Natural killer cell treated with Interleukin-12 subunit alpha and Interleukin-12 subunit beta and Interleukin-15 and Interleukin-18, amount 100 ng/mL, for 72 hours (primary cell): ENCODE measurements at places on chromosomes 16 and 17.
A peak's percentile ranks its signal among the peaks of the same experiment; 100 is the strongest.

DNA sequence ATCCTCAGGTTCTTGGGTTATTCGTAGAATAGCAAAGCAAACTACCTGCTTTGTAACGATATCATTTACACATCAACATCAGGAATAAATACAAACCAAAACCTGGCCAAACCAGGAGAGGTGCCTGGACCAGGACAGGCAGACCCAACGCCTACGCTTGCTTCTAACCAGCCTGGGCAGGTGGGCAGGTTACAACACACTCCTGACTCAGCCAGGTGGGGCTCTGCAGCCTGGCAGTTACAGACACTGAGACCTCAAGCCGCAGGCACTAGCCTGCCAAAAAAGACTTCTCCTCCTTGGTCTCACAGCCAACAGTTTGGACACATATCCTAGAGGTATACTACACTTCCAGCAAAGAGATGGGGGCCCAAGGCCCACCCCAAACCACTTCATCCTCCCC is 14.0 kb downstream of the ANKRD11 start:
- no peak for DNase-seq
- H3K27ac ChIP-seq: peak overlapping the region; percentile 73
- H3K36me3 ChIP-seq: no peaks in the 10 kb centered on the region
- H3K27me3 ChIP-seq: no peaks in the 10 kb centered on the region

GRCh38 chr17:17073030-17073564 is 30.8 kb downstream of the MPRIP start:
- peaks cover 52% of the 10 kb centered on the region for H3K4me1 ChIP-seq
- no peak overlapping the region for H3K27ac ChIP-seq
- no peaks in the 10 kb centered on the region for H3K27me3 ChIP-seq
- no peak for DNase-seq

DNA sequence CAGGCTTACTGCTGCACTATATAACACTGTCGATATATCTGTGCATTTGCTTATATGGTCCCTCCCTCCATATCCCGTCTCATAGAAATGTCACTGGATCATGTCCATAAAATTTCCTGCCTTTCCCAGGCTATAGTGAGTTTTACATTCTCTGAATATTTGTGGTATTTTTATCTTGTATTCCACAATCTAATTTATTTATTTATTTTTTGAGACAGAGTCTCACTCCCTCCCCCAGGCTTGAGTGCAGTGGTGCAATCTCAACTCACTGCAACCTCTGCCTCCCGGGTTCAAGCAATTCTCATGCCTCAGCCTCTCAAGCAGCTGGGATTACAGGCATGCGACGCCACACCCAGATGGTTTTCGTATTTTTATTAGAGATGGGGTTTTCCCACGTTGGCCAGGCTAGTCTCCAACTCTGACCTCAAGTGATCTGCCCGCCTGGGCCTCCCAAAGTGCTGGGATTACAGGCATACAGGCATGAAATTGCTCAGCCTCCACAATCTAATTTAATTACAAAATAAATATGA is 12.9 kb downstream of the TRIM37 start:
- H3K4me3 ChIP-seq: no peak overlapping the region
- no peak for DNase-seq
- H3K27ac ChIP-seq: no peak overlapping the region

DNA sequence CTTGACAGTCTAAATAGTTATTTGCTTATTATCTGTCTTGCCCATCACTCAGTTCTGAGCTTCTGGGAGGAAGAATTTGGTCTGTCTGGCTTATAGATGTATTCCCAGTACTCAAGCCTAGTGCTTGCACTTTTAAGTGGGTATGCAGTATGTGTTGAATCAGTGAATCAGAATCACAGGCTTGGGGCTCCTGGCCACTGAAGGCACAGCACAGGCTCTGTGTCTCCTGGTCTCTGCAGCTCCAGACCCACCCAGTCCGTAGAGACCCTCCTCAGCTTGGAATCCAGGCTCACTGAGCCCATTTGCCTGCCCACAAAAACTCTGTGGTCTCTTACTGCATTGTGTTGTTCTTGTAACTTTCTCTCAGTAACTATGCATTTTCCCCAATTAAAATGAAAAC is 19.3 kb upstream of the CFAP20 start:
- H3K27me3 ChIP-seq: no peaks in the 10 kb centered on the region
- H3K27ac ChIP-seq: no peak overlapping the region
- peaks cover 5% of the 10 kb centered on the region for H3K4me1 ChIP-seq
- no peak for DNase-seq
- peaks cover 6% of the 10 kb centered on the region for H3K36me3 ChIP-seq

DNA sequence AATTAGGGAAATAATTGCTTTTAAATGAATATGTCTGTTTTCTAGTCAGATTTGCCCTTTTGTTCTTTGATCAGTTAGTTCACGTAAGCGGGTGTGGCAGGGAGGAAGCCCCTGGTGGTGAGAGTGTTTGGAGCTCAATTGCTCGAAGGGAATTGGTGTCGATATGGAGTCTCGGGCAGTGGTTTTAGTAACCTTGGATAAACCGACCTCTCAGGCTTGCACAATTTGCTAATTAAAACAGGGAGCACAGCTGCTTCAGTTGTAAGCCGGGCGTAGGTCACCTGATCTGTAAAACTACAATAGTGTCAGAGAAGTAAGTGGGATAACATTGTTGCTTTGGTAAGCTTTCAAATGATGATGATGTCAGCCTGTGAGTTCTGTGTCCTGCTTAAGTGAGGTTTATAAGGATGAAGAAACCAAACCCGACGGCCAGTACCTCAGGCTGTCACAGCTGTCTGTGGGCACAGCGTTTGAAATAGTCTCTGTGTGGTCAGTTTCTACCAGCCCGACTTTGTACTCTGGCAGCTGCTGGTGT is 2.9 kb downstream of the ZNF750 start:
- H3K4me3 ChIP-seq: no peak overlapping the region
- no peaks in the 10 kb centered on the region for H3K36me3 ChIP-seq
- H3K27me3 ChIP-seq: no peaks in the 10 kb centered on the region
- no peak overlapping the region for H3K27ac ChIP-seq
- H3K4me1 ChIP-seq: peaks cover 17% of the 10 kb centered on the region
- no peak for DNase-seq

- DNase-seq: no peak
- H3K4me3 ChIP-seq: no peak overlapping the region
- no peaks in the 10 kb centered on the region for H3K27me3 ChIP-seq
- H3K4me1 ChIP-seq: no peaks in the 10 kb centered on the region
- no peak overlapping the region for H3K27ac ChIP-seq
Observed at GRCh38 chr16:1481906-1482835, 6.6 kb downstream of the PTX4 start.

DNA sequence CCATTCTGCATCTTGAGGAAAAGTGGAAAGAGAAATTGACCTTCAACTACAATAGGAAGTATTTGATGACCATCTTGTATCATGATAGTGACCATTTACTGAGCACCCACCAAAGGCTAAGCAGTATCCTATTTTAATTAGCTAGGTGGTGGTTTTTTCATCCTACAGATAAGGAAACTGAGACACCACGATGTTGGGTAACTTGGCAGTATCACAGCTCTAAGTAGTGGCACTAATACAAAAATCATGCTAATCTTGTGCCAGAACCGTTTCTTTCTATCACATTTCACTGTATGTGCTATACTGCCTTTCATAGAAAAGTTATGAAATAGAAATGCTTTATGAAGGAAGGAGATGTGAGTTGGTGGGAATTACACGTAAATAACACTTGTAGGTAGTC is 2.3 kb downstream of the EVI2B start:
- H3K4me3 ChIP-seq: peak overlapping the region; percentile 79
- no peaks in the 10 kb centered on the region for H3K27me3 ChIP-seq
- H3K4me1 ChIP-seq: peaks cover 54% of the 10 kb centered on the region
